ENCODE measurements at places on chromosomes 12 and 14.

GRCh38 chr12:93786656-93787397, 109.7 kb downstream of the CRADD start:
- DNase-seq: no peak

GRCh38 chr12:54472494-54473262, 724 bp downstream of the GTSF1 start:
- no peak for DNase-seq

DNA sequence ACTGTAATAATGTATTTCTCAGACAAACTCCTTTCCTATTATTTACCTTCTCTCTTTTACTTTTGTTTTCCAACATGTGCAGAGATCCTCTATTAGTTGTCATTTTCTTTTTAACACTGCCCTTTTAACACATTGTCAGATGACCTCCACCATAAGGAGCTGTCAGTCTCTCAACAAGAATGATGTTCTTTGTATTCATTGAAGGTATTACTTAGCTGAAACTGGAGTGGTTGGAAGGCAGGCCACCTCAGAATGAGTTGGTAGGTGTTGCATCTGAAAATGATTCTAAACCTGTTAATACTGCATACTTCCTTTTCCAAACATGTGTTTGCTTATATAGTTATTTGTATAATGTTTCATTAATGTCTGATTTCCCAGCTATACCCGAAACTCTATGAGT, 16.9 kb downstream of the TMEM117 start:
- DNase-seq: no peak

- DNase-seq: no peak
These were observed 93.1 kb downstream of the TNFAIP2 start for GRCh38 chr14:103216399-103216798.

DNA sequence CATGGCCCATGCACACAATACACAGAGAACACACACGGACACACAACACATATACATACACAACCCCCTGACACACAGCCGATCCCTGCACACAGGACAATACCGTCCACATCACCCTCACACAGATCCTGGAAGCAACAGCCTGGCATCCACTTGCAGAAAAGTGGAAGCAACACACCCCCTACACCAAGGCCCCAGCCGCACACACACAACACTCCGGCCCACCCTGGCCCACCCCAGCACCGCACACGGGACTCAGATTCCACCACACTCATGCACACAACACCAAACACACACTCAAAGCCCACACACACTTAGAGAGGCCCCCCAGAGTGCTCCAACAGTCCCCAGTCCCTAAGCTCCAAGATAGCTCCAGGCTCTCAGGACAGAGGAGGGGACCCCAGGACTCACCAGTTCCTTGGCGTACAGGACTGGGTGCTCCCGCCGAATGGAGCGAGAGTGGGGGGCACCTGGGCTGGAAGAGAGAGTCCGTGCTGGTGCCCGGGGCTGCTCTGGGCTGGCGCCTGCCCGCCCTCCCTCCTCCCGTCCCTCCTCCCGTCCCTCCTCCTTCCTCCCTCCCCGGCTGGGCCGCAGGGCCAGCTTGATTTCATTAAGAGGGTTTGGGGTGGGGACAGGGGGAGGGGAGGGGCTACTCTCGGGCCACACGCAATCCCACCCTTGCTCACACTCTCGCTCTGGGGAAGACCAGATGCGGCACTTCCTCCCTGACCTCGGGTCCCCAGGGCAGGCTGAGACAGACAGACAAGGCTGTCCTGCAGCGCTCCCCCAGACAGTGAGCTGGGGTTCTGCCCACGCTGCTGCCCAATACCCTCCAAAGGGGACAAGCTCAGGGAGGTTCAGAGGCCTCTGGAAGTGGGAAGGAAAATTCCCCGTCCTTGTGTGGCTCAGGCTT, at the start of gene TMEM119:
TMEM119 (minus strand) TSS at position 526 of the 913 bp plus-strand sequence. CDS start 5,701 bp downstream, outside the sequence.
- DNase-seq: no peak

DNA sequence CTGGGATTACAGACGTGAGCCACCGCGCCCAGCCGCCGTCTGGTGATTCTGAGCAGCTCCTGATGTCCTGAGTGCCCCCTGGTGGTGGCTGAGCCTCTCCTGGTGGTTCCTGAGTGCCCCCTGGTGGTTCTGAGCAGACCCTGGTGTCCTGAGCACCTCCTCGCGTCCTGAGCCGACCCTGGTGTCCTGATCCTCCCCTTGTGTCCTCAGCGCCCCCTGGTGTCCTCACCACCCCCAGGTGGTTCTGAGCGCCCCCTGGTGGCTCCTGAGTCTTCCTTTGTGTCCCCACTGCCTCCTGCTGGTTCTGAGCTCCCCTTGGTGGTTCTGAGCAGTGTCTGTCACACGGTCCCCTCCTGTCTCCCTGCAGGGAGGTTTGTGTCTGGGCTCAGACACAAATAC, 1304.9 kb downstream of the TMEM121 start:
- DNase-seq: peak; percentile 56

DNA sequence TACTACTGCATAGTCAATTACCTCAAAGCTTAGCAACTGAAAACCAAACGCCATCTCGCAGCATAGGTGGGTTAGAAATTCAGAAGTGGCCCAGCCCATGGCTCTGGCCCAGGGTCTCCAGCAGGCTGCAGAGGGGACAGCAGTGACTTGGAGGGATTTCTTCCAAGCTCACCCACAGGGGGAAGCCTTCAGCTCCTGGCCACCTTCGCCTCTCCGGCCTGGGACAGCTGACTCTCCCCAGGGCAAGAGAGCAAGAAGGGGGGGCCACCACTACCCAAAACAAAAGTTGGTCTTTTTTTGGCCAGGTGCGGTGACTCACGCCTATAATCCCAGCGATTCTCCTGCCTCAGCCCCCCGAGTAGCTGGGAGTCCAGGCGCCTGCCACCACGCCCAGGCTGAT, 32.2 kb upstream of the ANKRD9 start:
- DNase-seq: no peak

- DNase-seq: peak; percentile 71
These were observed 7.3 kb upstream of the BATF start for GRCh38 chr14:75514673-75515628.

- no peak for DNase-seq
These were observed 7.5 kb upstream of the CCDC177 start for GRCh38 chr14:69582212-69582611.

GRCh38 chr14:52318826-52319645, 4.9 kb downstream of the PTGER2 start:
- peak; percentile 32 for DNase-seq

GRCh38 chr12:29639893-29640495, 142.5 kb upstream of the OVCH1 start:
- DNase-seq: no peak

DNA sequence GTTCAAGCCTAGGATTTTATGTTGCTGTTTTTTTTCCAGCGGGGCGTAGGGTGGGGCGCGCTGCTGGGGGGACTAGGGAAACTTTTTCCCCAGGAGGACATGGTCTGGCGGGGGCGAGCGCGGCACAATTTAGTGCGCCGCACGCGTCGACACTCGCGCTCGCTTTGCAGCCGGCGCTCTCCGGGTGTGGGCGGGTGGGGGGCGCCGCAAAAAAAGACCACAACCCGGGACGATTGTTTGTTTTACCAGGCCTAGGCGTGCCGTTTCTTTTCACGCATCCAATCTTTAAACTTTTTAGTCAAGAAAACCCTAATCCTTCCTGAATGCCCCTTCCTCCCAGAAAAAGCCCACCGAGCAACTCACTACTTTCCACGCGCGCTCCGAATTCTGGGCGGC, 865 bp upstream of the ZFP36L1 start:
- DNase-seq: no peak

DNA sequence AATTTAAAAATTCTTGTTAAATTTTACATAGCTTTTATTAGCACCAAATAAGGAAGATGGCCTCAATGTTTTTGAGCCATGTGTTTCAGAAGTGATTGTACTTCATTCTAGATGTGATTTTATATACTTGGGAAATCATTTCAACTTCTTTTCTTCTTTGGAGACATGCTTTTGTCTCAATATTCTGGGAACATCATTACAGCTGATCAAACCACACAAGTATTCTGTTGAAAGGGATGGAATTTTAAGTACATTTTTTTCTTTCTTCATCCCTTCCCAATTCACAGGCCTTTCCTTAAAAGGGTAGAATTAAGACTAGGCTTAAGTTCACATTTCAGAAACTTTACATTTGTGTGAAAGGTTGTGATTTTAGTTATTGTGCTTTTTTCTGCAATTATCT, 66.4 kb downstream of the PAPOLA start:
- no peak for DNase-seq

DNA sequence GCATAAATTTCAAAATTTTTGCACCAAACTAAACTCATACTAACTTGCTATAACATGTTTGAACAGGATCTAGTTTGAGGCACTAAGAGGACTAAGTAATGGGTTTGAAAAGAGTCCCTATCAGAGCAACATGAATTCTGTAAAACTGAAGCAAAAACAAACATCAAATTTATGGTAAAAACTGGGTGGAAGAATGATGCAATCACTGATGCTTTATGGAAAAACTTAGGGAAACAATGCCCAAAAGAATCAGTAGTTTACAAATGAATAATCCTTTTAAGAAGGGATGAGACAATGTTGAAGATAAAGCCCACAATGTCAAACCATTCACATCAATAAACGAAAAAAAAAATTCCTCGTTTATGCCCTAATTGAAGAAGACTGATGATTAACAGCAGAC, 88.9 kb downstream of the PRKD1 start:
- DNase-seq: no peak

DNA sequence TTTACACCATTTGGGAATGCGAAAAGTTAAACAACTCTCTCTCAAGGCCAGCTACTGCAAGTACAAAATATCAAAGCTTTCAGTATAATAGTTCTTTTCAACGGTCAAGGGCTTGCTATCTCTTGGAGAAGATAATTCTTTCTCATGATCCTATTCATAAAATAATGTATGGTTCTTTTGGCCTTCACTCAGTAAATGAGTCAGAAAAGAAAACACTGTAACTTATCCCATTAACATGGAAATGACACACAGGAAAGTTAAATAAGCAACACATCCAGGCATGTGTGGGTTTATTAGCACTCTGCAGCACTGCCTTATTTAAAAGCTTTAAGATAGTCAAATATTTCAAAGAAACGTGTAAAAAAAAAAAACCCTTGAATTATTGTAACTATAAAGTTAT, 36.9 kb downstream of the ZFC3H1 start:
- DNase-seq: no peak

GRCh38 chr12:6635856-6636531, at the start of gene LPAR5:
TSS of gene LPAR5 (minus strand) at chr12:6635959. CDS start at chr12:6621248, 14,711 bp downstream.
- DNase-seq: peak; percentile 40

- DNase-seq: no peak
These were observed 31.3 kb upstream of the CTDSP2 start for GRCh38 chr12:57877876-57878275.

DNA sequence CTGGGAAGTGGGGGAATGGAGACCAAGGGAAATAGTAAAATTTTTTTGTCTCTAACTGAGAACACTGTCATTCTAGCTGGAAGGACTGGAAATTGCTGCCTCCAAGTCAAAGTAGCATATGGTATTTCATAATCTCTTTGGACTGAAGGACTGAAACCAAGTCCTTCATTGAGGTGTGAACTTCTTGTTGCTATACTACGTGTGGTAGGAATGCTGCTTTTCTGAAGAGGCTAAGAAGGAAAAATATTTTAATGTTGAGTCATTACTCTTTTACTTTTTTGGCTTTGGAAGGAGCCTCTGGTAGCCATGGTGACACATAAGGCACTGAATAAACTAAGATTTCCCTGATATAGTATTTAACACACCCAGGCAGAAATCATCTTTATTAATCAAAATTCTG, 465.4 kb downstream of the NPAS3 start:
- no peak for DNase-seq

GRCh38 chr12:95733141-95733825, 57.3 kb downstream of the NTN4 start:
- no peak for DNase-seq

- no peak for DNase-seq
These were observed 106.3 kb downstream of the OTX2 start for GRCh38 chr14:56703947-56704346.

GRCh38 chr12:26798023-26798422, 35.0 kb downstream of the ITPR2 start:
- DNase-seq: no peak

- DNase-seq: no peak
These were observed 61.0 kb upstream of the BTG1 start for GRCh38 chr12:92206596-92206995.

DNA sequence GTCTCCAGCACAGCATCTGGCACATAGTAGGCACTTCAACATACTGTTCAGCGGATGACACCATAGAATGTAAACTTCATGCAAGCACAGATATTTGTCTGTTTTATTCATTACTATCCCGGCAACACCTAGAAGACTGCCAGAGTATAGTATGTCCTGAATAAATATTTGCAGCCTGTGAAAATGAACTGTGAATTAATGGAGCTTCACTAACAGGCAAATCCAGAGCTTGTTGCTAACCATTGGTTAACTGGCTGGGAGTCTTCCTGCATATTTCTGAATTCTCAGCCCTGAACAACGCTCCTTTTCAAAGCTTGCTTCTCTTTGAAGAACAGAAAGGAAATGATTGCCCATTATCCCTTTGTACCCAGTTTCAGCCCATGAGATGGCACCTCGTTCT, 243.3 kb upstream of the CRY1 start:
- DNase-seq: no peak

DNA sequence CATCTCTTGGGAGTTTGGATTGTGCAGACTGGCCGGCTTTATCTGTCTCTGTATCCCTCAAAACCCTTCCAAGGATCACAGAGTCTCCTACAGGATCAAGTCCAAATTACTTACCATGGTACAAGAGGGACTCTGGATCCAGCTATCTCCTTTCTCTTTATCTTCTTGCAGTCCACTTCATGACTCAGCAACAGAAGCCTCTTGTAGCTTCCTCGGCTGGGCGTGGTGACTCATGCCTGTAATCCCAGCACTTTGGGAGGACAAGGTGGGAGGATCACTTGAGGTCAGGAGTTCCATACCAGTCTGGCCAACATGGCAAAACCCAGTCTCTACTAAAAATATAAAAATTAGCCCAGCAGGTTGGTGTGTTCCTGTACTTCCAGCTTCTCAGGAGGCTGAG, 189.7 kb downstream of the BCAT1 start:
- no peak for DNase-seq

DNA sequence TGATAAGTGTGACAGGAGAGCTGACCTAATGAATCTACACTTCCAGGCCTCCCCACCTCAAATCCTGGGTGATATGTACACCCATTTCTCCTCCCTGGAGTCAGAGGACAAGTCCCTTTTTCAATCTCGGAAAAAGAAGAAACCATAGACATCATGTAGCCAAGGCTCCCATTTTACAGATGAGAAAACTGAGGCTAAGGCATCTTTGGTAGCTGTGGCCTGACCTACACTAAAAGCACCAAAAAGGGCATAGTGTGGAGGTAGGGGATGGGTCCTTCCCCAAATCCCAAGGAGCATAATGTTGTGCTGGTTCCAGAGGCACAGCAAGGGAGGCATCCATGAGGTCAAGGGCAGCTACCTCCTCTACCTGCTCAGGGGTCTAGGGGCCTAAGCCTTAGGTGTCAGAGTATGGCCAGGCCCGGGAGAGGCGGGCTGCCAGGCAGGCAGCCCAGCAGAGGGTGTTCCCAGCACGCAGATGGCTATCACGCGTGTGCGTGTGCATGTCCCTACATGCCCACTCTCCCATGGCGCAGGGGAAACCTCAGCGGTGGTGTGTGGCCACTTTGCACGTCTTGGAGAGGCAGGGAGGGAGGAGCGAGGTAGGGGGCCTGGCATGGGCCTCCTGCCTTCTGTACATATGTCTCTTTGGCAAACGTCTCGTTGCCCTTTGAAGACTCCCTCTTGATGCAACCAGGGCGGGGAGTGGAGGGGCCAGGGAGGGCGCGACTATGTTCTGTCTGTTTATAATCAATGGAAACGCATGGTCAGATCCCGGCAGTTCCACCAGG, 2.5 kb downstream of the PGF start:
- no peak for DNase-seq

GRCh38 chr12:47458279-47458678, 247.6 kb downstream of the RPAP3 start:
- DNase-seq: no peak

- peak; percentile 43 for DNase-seq
These were observed 23.2 kb upstream of the RAP1B start for GRCh38 chr12:68587448-68587873.

Data from CD4-positive, alpha-beta T cell treated with Interleukin-17A for 1 hour (primary cell).